ENCODE measurements at places on chromosomes 13 and 19.

GRCh38 chr19:35153701-35154524, 622 bp upstream of the FXYD5 start:
- no peak for DNase-seq

GRCh38 chr13:41145136-41145908, 12.7 kb upstream of the KBTBD6 start:
- no peak for DNase-seq

DNA sequence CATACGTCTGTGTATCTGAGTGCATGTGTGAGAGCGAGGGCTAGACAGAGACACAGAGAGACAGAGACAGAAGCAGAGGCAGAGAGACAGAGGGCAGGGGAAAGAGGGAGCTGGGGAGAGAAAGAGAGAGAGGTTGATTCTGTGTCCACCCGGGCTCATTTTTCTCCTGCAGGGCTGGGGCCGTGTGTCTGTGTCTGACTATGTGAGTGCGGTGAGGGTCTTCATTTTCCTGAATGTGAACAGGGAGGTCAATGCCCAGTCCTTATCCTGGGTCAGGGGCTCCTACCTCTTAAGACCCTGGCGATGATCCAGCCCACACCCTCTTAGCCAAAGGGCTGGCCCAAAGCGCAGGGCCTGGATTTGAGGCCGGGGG, 17.7 kb downstream of the LRRC4B start:
- no peak for DNase-seq

- no peak for DNase-seq
These were observed 183.9 kb upstream of the CSNK1A1L start for GRCh38 chr13:37289212-37289935.

- DNase-seq: no peak
These were observed 7.0 kb downstream of the ZNF737 start for GRCh38 chr19:20558571-20558970.

- no peak for DNase-seq
These were observed 1487.0 kb upstream of the SLC10A2 start for GRCh38 chr13:104553186-104553585.

GRCh38 chr19:7492142-7492541, 3.3 kb upstream of the PEX11G start:
- no peak for DNase-seq

DNA sequence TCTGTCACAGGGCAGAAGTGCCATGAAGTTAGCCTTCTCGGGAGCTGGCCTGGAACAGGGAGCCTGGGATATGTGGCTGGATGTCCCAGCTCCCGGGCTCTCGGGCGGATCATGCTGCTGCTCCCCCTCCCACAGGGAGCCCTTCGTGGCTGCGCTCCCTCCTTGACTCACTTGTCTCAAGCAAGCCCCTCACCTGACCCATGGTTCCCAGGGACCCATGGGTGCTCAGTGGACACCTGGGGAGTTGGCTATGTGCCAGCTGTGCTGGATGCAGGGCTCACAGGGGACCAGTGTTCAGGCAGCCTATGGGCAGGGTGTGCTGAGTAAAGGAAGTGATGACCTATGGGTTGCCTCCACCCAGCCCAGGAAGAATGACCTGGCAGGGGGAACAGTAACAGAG, 213.1 kb upstream of the SGCG start:
- no peak for DNase-seq

GRCh38 chr19:33785795-33786194, 10.9 kb upstream of the KCTD15 start:
- DNase-seq: no peak

DNA sequence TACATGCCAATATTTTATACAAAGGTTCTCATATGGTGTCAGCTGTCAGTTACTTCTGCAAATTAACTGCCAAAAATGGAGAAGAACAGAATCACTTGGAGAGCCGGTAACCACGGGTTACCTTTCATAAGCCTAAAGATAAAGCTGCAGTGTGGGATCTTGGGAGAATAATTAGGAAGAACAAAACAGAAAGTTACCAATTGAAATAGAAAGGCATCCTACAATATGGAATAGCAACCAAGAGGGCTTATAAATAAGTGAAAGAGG, 74.2 kb downstream of the TSHZ3 start:
- DNase-seq: no peak

GRCh38 chr13:87942205-87942604, 271.0 kb downstream of the SLITRK5 start:
- DNase-seq: no peak

GRCh38 chr13:104436555-104436954, 1370.3 kb upstream of the SLC10A2 start:
- no peak for DNase-seq

- no peak for DNase-seq
These were observed 8.8 kb downstream of the SAFB start for GRCh38 chr19:5631567-5632240.

DNA sequence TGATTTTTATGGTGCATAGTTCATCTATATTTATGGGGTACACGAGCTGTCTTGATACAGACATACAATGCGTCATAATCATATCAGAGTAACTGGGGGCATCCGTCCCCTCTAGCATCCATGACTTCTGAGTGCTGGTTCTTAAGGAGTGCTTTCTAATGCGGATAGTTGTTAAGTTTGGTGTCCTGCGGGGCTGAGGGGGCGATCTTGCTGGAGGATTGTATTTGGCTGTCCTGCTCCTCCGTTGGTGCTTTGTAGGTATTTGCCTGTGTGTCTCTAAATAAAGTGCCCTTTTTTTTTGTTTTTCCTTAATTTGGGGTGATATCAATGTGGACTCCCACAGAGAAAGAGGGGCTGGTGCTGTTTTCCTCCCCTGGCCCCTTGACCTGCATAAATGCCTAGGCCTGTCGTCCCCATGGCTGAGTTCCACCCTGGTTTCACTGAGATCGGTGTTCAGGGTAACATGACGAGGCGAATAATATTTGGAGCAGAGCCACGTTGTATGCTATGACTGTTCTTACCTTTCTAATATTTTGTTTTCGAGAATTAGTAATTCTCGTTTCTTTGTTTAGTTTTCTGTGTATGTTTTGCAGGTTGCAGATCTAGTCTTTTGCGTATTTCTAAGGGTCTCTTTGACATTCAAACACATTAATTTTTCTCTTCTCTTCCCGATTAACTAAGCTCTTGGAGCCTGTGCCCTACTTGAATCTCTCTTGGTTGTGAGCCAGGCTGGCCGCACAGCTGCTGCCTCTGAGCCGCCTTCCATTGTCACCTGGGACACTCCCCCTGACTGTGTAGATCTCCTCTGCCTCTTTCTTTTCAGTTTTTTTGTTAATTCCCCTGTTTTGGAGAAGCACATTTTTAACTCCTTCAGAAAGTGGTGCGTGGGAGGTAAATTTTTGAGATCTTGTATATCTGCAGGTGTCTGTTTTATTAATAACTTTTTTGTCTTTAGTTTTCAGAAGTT, 100.3 kb downstream of the ARHGEF7 start:
- DNase-seq: no peak

DNA sequence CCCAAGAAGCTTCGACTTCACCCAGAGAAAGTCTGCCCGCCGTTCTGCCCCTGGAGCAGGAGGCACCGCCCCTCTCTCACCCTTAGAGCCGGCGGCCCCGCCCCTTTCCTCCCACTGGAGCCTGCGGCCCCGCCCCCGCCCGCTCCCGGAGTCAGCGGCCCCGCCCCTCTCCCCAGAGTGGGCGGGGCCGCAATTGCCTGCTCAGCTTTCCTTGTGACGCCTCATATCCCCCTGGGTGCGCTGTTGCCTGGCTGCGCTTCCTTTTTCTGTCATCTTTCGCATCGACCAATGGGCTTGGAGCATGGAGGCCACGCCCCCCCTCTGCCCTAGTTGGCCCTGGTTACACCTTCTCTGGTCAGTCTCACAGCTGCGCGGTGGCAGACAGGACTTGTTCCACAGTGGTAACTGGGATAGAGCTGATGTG, 38.2 kb upstream of the ZNF492 start:
- DNase-seq: no peak

- no peak for DNase-seq
These were observed 815.6 kb downstream of the EFNB2 start for GRCh38 chr13:105719859-105720258.

GRCh38 chr13:40170091-40170490, 496.4 kb downstream of the FOXO1 start:
- DNase-seq: no peak

- no peak for DNase-seq
These were observed 10.7 kb downstream of the LILRA5 start for GRCh38 chr19:54302257-54302656.

- no peak for DNase-seq
These were observed 471.0 kb downstream of the COG6 start for GRCh38 chr13:40126306-40127085.

DNA sequence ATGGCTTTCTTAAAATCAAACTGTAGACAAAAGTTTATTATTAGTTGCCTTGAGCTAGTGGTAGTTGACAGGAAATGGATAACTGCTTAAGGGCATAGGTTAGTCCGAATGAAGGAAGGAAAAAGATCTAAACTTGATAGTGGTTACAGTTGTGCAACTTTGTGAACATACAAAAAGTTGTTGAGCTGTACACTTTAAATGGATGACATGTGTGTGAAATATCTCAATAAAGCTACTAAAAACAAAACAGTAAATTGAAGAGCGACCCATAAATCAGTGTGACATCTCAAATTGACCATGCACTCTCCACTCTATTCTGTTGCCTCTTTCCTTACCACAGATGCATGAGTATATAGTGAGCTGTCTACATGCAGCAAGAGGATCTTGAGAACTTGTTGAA, 1757.8 kb downstream of the PCDH9 start:
- no peak for DNase-seq
